ENCODE measurements at places on chromosomes 3 and 15.

- no peak for DNase-seq
Observed at GRCh38 chr15:86183596-86184491, 104.2 kb downstream of the AGBL1 start.

DNA sequence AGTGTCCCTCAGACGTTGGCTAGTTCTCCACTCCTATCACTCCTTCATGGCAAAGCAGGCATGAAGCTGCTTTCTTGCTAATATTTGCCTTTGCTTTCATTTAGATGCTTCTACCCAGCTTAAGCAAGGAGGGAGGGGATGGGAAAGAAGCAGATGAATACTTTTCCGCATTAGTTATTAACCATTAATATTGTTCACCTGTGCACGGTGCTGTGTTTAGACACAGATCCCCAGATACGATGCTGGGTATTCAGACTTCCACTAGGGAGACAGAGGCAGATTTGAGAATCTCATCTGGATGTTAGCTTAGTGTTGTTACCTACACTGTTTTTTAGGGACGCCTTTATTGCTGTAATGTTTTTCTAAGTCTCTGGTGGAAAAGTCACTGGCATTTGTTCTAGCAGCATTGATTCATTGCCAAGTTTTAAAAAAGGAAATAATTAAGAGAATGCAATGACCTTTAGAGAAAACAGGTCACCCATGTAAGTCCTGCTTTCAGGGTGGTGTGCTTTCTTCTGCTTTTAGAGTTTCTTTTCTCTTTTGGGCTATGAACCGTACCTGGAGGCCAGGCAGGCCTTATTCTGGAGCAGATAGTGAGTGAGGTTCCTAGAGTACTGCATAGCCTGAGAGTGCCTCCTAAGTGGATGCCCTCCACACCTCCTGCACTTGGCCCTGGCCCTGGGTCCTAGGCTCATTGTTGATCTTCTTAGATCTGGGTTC is 55.5 kb downstream of the MYZAP start:
- no peak for DNase-seq

DNA sequence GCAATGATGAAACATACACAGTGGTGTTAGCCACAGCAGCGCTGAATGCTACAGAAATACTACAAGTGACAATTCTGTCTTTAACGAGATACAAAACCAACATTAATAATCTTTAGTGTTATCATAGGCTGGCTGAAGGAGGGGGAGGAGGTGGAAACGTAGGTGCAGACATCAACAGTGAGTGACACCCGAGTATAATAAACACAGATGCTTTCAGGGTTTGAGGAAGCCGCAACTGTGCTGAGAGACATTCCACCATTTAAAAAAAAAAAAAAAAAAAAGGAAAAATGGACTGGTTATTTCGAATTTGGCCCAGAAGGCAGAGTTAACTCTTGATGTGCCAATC is 4.3 kb upstream of the IGDCC3 start:
- DNase-seq, result no peak

DNA sequence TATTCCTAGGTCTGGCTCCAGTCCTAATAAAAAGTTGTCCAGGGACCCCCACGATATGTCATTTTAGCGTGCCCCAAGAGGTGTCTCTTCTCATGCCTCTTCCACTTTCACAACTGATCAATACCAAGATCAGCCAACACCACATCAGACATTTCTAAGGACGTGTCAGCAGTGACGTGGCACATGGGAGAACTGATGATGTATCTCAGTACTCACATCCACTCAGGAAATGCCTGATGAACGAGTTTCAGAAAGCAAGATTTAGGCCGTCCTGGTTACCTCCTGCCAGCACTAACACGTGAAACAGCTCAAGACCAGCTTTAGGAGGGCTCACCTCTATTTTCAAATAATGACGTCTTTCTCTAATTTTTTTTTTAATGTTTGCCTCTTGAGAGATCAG is 19.6 kb downstream of the VGLL4 start:
- DNase-seq, result no peak

DNA sequence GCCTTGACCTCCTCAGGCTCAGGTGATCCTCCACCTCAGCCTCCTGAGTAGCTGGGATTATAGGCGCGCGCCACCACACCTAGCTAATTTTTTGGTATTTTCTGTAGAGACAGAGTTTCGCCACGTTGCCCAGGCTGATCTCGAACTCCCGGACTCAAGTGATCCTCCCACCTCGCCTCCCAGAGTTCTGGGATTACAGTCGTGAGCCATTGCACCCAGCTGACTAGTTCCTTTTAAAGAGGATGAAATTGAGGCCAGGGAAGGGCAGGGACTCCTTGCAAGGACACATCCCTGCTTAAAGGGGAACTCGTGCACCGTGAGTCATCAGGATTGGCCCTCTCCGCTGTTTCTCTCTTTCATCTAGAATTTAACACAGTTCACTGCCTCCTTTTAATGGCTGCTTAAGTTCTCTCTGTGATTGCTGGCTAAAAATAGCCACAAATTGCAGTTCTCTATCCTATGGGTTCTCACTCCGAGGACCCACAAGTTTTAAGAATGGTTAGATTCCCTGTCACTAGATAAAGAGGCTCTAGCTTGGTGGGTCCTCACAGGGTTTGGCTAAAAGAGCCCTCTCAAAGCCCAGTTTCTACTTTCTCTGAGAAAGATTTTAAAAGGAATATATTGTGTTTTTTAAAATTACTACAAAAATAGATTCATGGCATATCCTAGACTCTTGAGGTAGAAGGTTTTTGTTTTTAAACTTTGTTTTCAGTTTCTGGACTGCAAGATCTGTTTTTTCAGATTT is 1.4 kb downstream of the CRTAP start:
- no peak for DNase-seq

DNA sequence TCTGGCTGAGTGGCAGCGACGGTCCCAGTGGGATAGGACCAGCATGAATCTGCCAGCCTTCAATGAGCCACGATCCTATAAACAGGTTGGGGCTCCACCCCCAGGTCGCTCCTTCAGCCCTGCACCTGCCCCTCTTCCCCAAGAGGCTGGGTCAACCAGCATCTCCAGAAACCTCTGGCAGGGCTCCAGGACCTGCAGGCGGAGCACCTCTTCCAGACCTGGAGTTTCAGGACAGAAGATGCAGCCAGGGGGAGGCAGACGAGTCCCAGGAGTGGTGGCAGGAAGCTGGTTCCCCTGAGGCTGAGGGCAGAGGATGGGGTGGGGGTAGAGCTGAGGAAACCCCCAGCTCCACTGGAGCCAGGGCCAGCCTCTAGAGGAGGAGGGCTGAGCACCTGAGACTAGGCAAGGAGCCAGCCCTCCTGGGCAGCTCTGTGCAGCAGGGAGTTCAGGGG is at the start of gene PLA2G4D:
Gene PLA2G4D, minus strand, starts transcription at position 51 of the 452 bp plus-strand sequence. CDS start 103 bp downstream, outside the sequence.
- DNase-seq, result peak; percentile 83

DNA sequence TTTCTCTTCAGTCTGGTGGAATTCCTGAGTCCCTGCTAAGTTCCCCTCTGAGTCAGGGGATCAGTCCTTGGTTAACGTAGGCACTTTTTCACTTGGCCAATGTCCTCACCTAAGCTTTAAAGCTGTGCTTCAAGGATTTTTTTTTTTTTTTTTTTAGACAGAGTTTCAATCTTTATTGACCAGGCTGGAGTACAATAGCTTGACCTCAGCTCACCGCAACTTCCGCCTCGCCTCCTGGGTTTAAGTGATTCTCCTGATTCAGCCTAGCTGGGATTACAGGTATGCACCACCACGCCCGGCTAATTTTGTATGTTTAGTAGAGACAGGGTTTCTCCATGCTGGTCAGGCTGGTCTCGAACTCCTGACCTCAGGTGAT is 220.3 kb downstream of the STT3B start:
- no peak for DNase-seq

DNA sequence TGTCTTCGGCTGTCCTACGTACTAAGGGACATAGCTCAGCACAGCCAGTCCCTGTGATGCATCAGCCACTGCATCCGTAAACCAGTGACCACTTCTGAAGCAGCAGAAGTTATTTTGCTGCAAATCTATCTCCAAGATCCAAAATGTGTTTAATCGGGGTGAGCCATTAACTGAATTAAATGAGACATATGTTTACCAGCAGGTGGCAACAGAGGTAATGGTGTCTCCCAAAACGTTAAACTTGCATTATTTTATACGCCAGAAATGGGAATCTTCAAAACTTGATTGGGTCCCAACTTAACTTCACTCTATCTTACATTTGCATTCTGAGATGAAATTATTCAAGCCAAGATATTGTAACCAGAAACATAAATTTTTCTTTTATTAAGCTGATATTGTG is 75.3 kb upstream of the BOC start:
- peak; percentile 42 for DNase-seq

DNA sequence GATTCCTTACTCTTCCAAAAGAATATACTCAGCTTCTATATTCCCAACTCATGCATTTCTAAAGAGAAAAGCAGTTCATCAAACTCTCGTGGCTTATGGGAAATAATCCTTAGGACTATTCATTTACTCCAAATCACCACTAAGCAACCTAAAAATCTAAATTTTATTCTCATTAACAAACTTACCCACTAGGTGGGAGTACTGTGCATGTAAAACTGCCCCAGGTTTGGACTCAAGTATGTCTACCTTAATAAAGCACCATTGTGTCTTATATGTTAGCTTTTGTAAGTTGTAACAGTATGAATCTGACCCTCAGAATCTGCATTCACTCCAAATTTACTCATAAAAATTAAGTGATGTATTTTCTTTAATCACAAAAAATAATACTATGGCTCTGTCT is 25.3 kb downstream of the RAD18 start:
- peak; percentile 1 for DNase-seq

DNA sequence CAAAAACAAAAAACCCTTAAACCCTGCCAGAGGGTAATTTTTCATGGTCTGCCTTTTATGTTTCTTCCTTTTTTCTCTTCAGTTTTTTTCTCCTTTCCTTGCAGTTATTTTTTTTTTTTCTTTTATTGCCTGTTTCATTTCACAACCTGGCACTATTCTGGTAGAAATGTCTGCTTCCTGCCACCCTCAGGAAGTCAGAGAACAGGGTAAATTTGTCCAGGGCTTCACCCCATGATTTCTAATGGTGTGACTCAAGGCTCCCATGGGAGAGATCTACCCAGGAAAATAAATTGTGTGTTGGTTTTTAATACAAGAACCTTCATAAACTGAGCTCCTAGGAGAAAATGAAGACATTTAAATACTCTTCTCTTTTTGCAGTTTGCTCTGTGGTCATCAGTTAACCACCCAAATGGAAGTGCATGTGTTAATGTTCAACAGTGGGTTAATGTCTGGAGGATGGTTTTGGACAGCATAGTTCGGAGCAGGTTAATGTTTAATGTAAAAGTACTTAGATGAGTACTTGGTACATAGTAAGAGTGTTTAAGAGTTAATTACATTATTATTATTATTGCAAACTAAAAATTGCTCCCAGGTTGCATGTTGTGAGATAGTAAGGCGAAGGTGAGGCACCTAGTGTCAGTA is 45.9 kb downstream of the CGNL1 start:
- no peak for DNase-seq

GRCh38 chr3:187919544-187919943 is 174.3 kb upstream of the BCL6 start:
- no peak for DNase-seq

GRCh38 chr3:98994128-98994762 is 92.8 kb upstream of the DCBLD2 start:
- peak; percentile 66 for DNase-seq

- no peak for DNase-seq
Observed at GRCh38 chr3:41106691-41107090, 92.6 kb upstream of the CTNNB1 start.

DNA sequence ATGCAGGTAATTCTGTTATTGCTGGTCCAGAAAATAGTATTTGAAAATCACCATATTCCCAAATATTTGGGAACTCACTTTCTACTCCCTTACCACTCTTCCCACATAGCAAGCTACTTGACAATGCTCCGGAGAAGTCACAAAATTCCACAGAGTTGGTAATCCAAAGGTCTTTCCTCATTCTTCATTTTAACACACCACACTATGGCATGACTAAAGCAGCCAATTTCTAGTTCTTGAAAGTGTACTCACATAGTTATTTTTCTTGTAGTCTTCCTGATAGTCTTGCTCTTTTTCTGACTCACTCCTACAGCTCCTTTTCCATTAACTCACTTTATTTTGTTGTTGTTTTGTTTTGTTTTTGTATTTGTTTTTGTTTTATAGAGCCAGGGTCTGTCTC is 67.2 kb downstream of the MYO9A start:
- no peak for DNase-seq

DNA sequence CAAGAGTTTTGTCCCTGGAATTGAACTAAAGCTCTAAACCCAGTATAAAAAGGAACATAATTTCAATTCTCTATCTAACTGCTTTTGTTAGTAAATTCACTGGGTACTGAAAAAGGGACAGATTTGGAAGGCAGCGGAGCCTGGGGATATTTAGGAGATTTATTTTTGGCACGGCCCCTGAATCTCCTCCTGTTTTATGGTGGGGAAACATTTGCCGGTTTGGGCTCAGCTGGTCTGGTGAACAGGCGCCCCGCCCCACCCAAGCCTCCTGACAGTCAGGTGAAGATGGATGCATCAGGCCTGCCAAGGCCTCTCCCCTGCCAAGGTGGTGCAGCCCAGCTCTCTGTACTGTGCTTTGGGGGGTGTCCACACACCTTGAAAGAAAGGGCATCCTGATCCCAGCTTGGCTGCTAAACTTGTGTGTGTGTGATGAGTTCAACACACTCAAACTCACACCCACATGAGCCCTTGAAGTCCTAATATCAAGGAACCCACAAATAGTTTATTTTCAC is 46.3 kb downstream of the EBLN2 start:
- DNase-seq, result no peak

- DNase-seq, result no peak
Observed at GRCh38 chr15:81887912-81888311, 157.9 kb downstream of the MEX3B start.

DNA sequence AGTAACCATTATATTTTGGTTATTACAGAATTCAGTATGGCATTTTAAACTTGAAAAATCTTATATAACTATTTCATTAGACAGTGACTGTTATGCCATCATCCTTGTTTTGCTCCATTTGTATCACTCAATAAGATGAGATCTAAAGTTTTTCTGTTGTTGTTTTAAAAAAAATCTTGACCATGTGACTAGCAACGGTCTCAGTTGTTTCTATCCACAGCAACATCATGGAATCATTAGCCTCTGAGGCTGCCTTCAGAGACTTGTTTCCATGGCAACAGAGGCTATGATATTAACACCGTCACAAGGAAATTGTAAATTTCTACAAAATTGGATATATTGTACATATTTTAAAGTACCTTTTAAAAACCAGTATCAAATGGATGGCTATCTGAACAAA is 129.8 kb downstream of the DLG1 start:
- peak; percentile 67 for DNase-seq

DNA sequence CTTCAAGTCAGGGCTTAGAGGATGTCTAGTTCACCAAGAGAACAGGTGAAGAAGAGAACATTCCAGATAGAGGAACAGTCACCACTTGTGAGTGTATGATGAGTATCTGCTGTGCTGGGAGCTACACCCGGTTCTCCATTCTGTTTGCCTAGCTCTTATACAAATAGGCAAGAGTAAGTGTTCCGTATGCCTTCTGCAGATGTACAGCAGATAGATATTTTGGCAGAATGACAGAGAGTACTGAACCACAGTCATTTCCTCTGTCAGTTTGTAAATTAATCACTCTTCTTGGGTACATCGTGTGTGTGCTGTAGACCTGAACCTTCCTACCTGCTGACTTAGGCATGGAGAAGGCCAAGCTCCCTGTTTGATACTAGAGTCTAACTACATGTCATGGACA is 108.3 kb upstream of the CTDSPL start:
- peak; percentile 75 for DNase-seq

Data from DMS53 (cell line).